Forelimb muscle (tissue), 1 donor: ENCODE measurements at places on chromosomes 3 and 15.

- no peak for DNase-seq
Observed at GRCh38 chr3:156816794-156817645, 9.1 kb upstream of the LEKR1 start.

DNA sequence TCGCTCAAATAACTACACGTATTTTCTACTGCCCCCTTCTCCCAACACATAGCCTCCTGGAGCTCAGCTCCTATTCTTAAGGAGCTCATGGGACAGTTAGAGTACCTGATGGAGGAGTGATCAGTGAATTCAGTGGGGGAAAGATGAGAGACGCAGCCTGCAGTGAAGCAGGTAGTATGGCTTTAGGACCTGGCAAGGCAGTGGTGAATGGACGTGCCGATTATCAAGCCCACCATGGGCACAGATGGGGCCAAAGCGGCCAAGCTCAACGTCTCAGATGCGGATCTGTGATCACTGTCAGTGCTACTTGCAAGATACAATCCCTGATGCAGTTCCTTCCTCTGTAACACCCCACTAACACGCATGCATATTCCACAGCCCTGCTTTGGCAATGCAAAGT, 45.8 kb upstream of the ATP2B2 start:
- DNase-seq = no peak

DNA sequence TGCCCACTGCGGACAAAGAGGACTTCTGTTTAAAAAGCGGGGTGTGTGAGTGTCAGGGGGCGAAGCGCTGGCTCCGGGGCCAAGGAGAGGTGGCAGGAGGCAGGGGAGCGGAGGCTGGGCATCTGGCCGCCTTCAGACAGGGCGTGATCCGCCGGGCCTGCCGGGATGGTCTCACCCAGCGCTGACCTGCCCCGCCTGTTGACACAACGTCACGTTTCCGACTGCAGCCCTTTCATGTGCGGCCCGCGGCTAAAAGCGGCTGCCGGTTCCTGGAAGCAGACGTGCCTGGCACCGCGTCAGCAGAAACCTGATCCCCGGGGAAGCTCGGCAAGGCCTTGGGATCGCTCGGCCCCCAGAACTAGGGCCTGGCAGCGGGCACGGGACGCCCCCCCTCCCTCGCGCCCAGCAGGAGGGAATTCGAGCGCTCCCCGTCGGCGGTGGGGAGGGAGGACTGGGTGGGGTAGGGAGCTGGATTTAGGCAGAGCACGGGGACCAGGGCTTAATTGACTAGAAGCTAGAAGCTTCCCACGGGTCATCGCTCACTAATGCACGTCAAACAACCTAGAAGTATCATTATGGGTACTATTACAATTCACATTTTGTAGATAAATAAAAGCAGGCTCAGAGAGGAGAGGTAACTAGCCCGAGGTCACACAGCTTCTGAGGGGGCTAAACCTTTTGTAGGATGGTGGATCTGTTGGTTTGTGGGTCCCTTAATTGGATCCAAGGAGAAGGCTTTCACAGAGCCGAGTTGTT, 7.7 kb downstream of the BHLHE40 start:
- no peak for DNase-seq

GRCh38 chr3:183210341-183210740, 42.7 kb upstream of the B3GNT5 start:
- no peak for DNase-seq
